ENCODE measurements at places on chromosomes 12 and 14.

DNA sequence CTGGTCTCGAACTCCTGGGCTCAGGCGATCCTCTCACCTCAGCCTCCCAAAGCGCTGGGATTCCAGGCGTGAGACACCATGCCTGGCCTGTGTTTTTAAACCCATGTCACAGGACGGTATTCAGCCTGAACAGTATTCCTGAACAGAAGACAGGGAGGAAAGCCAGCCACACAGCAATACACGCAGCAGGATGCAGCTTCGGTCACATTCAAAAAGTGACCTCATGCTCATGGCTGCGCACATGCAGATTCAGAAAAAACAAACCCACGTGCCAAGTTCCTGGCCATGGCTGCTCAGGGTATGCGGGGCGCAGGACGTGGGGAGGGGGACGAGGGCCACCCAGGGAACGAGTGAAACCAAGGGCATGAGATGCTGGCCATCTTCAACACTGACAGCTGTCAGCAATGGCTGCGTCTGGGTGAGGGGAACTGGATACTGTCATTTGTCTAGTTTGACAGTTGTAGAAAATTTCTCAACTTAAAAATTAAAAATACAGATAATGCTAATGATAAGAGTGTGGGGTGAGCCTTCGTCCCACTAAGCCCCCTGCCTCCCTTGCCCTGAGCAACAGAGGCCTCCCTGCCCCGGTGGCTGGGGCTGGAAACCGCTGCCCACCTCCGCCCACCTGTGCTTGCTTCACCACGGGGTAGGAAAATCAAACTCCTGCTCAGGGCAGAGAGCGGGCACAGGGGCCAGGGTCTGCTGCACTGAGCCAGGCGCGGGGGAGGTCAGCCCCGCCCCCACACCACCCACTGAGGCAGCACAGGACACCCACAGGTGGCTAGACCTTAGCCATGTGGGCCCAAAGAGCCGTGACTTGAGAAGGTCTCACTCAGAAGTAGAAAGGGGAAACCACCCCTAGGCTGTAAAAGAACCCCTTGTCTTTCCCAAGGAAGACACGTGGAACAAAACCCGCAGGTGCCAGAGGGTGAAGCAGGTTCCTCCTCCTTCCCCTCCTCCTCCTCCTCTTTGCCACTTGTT is 84.2 kb downstream of the SCARB1 start:
- DNase-seq = no peak

GRCh38 chr14:93332397-93332852 is 411 bp downstream of the BTBD7 start:
- peak; percentile 60 for DNase-seq

- DNase-seq = no peak
Measured at GRCh38 chr14:43872752-43873655, 634.1 kb downstream of the FSCB start.

GRCh38 chr12:100567945-100568344 is 5.5 kb upstream of the GAS2L3 start:
- DNase-seq = no peak

DNA sequence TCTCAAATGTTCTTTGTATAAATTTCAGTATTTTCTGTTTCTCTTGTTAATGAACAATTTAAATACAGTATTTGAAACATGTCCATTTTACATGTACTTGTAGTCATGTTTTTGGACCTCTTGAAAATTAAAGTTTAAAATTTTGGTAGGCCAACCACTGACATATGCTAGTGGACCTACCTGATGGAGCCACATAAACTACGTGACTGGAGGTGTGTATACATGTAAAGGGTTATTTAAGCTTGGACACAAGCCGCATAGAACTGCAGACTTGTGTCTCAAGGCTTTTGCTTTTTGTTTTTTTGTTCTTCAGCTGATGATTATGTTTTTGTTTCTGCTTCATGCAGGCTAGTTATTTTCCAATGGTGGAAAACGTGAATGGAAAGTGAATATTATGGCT is 568.5 kb upstream of the MDGA2 start:
- no peak for DNase-seq

DNA sequence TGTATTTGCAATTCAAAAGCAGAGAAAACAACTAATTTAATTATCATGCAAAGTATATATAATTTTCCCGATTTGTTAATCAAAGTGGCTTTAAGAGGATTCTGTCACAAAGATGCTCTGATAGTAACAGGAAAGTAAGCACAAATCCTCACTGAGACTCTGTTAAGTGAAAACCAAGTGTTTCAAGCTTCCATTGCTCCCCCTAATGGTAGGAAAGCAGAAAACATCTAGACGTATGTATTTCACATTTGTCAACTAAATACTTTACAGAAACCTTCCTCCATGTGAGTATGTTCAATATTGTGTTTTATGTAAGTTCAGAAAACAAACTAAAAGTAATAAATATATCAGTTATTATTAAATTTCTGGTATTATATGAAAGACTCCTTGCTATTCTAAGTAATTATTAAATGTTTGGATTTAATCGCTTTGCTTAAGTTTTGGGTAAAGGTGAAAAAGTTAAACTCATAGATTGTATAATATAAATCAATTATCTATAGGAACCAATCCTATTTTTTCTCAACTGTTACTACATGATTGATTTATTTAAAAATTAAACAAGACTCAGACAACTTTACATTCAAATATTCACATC is 1.5 kb upstream of the NTS start:
- DNase-seq = peak; percentile 45

GRCh38 chr14:79543967-79544697 is 667.2 kb downstream of the DIO2 start:
- peak; percentile 71 for DNase-seq

GRCh38 chr12:38555620-38556591 is 239.3 kb downstream of the ALG10B start:
- no peak for DNase-seq

- peak; percentile 60 for DNase-seq
Measured at GRCh38 chr14:59507063-59507751, 22.9 kb downstream of the JKAMP start.

DNA sequence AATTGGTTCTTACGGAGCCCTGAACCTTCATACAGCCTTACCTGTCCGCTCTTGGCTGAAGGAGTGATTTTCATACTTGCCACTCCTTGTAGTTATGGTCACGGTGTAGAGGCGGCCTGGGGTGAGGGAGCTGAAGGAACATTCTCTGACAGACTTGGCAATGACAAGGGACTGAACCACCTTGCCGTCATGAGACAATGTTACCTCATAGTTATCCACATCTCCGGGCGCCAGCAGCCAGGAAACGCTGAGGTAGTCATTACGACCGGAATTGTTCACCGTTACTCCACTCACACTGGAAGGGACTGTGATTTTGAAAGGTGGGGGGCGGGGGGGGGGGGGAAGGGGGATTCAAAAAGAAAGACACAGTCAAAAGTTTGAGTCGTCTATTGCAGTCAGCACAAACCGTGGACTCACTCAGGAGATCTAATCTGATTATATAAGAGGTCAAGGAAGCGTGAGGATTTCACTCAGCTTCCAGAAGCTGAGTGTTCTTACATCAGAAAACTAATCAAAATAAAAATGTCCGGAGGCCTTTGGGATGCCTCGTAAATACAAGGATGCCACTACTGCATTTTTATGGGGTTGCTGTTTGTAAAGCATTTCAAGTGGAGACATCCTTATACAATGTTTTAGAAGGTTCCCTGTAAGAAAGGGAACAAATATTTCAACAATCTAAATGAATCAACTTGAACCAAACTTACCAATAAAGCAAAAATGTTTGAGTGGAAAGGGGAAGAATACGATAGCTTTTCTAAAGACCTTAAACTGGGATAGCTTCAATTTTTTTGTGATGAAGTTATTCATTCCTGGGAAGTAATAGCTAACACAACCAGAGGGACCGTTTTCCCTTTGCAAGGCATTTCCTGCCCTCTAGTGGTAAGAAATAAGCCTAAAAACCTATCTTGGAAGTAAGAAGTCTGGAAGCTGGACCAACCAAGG is 60.6 kb downstream of the PTPRB start:
- DNase-seq = peak; percentile 77

- peak; percentile 20 for DNase-seq
Measured at GRCh38 chr12:107894589-107894988, 120.1 kb downstream of the ASCL4 start.

GRCh38 chr12:106031761-106032622 is 106.8 kb downstream of the NUAK1 start:
- DNase-seq = no peak

GRCh38 chr14:79363291-79363690 is 848.0 kb downstream of the DIO2 start:
- no peak for DNase-seq

DNA sequence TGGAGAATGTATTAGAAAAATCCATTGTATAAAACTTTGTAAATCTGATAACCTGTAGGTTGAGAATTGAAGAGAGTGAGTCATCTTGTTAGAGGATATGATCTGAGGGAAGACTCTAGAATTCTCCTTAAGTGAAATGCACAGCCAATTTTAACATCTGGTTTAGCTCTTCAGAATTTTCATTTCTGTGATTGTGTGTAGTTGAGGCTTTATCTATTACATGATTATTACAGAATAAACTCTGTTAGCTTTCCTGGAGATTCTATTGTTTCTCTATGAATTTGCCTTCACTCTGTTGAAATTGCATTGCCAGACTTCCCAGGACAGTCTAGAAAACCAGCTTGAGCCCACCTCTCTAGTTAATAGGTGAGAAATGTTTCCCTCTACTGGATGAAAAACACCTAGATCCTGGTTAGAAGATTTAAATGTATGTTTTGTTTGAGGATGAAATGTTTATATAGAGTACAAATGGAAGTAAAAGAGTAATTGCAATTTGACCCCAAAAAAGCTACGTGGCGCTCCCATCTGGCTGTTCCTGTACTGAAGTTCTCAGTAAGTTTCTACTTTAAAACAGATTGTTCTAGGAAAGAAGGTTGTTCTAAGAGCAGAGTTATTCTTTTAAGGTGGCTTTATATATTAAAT is 2.9 kb downstream of the NUDT4 start:
- peak; percentile 29 for DNase-seq

- DNase-seq = peak; percentile 29
Measured at GRCh38 chr14:50714450-50715073, 46.5 kb upstream of the SAV1 start.

DNA sequence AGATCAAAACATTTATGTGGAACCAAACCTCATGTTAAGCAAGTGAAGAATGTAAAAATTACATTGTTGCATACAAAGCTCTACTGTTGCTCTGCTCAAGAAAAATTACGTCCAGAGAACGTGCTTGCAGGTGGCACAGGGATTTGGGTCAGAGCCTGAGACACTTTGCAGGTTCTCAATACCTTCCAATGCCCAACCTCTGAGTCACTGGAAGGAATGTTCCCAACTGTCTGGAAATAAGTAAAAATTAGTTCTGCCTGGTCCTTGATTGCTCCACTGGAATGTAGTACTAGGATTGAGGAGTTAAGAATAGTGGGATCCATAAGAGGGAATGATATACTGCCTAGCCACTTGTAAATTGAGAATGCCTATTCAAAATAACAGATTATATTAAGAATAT is 2.8 kb upstream of the IFNG start:
- no peak for DNase-seq

DNA sequence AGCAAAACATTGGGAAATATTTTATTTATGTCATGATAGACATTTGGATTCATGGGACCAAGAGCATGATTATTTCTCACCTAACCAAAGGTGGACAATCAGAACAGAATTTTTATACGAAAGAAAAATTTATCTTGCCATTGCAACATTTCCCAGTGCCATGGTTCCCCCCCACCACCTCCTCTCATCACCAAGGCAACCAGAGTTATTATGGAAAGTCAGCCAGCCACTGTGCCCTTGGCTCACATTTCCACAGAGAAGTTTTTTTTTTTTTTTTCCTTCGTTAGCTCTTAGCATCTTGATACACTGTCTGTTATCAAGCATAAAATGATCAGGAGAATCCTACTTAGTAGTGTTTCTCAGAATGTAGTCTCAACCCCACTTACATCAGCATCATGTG is 176.4 kb upstream of the TMTC1 start:
- no peak for DNase-seq

- no peak for DNase-seq
Measured at GRCh38 chr12:82870771-82871377, 184.2 kb downstream of the TMTC2 start.

DNA sequence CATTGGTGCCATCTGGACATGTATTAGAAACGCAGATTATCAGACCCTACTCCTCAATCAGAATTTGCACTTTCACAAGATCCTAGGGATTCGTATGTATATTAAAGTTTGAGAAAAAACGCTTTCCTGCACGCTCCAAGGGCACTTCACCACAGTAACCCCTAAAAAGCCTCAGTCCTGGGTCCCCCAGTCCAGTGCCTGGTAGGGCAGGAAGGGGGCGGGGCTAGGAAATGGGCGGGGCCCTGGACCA is 369 bp downstream of the DEPDC4 start:
- DNase-seq = no peak

GRCh38 chr14:29242755-29243754 is 476.5 kb downstream of the FOXG1 start:
- DNase-seq = peak; percentile 57

DNA sequence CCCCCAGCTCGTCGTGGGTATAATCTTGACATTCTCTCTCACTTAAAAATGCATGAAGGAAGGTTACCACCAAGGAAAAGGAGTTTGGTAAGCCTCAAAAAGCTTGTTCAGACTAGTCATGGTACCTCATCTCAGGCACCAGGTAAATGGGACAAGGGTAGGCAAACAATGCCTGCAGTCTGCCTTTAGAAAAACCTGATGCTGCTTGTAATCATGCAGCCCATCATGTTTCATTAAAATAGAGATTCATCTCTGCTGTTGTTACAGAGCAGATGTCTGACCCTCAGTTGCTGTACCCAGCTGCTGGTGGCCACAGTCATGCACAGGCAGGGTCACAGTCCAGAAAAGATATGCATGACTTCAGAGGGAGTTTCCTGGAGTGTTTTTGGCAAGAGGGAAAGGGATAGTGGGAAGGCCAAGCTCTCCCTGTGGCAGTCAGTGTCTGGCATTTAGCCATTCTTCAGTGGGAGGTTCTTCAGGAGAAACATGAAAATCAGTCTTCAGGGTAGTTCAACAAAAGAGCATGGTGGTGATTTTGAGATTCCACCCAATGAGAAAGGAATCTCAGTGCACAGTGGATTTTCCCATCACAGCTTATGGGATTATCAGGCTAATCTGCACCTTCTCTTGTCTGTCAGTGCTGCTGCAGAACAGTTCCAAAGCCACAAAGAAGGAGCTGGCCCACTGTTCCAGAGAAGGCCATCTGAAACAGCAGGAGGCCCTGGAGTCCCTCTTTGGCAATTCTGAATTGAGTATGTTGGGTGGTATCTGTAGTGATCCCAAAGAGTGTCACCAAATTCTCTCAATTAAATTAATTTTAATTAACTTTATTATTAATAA is 202.7 kb upstream of the FRMD6 start:
- DNase-seq = peak; percentile 97

DNA sequence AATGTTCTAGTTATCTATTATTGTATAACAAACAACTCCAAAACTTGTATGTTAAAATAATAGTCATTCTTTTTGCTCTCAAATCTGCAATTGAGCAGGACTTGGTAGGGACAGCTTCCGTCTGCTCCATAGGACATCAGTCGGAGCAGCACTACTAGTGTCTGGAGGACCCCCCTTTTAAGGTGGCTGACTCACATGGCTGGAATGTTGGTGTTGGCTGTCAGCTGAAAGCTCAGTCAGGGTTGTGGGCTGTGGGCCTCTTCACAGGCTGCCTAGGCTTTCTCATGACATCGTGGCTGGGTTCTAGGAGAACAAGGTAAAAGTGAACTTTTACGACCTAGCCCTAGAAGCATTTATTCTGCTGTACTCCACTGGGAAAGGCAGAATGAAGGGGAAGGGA is 160.6 kb downstream of the ANO4 start:
- DNase-seq = peak; percentile 78
